Bladder microvascular endothelial cell (primary cell): ENCODE measurements at places on chromosomes 4 and X. TPM values are rescaled to one million over a fixed set of nuclear protein-coding genes. Genes with fewer than 3 reads are reported as not detected.

The NXF2 gene
- total RNA-seq = not detected in 2 replicates

The LRP2BP gene
- total RNA-seq = 0.16 and 0.94 TPM in 2 replicates

The MND1 gene
- total RNA-seq = 3.4 and 6.5 TPM in 2 replicates

The CNKSR2 gene
- total RNA-seq = 0.06 TPM in 1 of 2 replicates, not detected in the other

The AKAP14 gene
- total RNA-seq = not detected in 2 replicates

The RNF128 gene
- total RNA-seq = 0.06 and 0.32 TPM in 2 replicates

The TRPC5OS gene
- total RNA-seq = not detected in 2 replicates
